ENCODE measurements at places on chromosomes 16 and 17.

DNA sequence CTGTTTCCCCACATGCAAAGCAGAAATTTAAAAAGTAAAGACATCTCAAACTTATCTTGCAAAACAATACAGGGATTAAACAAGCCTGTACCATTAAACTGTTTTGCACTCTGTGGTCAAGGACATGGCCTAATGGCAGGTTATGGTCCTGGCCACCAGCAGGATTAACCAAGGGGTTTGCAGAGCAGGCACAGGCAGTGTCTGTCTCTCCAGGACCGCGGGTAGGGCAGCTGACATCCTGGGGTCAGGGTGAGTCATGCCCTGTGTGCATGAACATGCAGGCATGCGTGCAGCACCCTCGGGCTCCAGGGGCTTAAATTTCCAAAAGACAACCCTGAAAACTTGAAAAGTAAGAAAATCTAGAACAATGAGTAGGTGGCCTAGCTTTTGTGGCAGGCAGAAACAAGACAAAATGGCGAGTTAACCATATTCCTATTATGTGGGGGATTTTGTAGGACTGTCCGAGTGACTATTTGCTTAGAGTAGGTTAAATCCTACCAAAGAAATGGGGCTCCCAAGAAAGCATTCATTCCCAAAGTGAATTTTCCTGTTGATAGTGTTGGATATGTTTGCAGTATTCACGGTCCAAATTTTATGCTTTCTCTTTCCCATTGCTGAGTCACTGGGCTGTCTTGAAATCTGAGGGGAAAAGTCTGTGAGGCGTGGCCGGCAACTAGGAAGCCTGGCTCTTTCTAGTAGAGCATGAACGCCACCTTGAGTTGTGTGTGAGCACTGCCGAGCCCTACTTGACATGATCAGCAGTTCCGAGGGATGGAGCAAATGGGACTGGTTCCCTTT, 158.4 kb upstream of the FAM20A start:
- peak; percentile 94 for DNase-seq

DNA sequence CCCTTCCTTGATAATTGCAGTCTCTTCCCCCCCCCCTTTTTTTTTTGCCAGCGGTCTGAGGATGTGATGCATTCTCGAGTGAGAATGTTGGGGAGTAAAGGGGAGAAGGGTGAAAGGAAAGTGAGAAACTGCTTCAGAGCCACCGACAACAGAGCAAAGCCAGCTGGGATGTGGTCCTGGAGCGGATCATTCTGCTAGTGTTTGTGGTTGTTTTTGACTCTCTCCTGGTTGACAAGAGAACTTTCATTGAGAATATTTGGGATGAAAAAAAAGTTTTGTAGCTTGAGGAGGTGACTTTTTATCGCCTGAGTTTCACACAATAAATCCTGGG, 1.3 kb downstream of the NF1 start:
- no peak for DNase-seq

GRCh38 chr17:14107889-14108288, 38.6 kb downstream of the COX10 start:
- no peak for DNase-seq

- DNase-seq, result peak; percentile 44
Observed at GRCh38 chr17:179781-180380, 1.6 kb downstream of the DOC2B start.

- DNase-seq, result no peak
Observed at GRCh38 chr17:66564992-66565465, 262.6 kb downstream of the PRKCA start.

GRCh38 chr17:77164483-77165091, 23.8 kb downstream of the SEC14L1 start:
- no peak for DNase-seq

GRCh38 chr17:51398128-51398525, 137.8 kb downstream of the UTP18 start:
- no peak for DNase-seq

DNA sequence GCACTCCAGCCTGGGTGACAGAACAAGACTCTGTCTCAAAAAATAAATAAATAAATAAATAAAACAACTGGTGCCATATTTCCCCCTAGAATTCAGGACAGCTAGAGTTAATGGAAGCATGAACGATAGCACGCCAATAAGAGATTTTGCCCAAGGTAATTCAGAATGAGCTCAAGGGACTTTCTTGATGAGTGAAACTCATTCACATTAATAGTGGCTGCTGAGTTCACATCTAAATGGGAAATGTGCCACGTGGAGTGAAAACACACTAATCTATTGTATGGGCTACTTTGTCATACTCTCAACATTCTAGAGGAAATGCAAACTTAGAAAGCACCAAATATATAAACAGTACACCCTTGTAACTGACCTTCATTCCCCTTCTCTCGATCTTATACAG, 47.4 kb upstream of the PSMD7 start:
- no peak for DNase-seq

DNA sequence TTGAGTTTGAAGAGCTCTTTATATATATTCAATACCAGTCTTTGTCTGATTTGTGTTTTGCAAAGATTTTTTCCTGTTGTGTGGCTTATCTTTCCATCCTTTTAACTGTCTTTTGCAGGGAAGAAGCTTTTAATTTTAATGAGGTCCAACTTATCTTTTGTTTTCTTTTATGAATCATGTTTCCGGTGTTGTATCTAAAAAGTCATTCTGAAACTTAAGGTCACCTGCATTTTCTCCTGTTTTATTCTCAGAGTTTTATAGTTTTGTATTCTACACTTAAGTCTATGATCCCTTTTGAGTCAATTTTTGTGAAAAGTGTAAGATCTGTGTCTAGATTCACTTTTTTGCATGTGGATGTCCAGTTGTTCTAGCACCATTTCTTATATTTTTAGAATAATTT, 24.6 kb upstream of the COX10 start:
- no peak for DNase-seq

DNA sequence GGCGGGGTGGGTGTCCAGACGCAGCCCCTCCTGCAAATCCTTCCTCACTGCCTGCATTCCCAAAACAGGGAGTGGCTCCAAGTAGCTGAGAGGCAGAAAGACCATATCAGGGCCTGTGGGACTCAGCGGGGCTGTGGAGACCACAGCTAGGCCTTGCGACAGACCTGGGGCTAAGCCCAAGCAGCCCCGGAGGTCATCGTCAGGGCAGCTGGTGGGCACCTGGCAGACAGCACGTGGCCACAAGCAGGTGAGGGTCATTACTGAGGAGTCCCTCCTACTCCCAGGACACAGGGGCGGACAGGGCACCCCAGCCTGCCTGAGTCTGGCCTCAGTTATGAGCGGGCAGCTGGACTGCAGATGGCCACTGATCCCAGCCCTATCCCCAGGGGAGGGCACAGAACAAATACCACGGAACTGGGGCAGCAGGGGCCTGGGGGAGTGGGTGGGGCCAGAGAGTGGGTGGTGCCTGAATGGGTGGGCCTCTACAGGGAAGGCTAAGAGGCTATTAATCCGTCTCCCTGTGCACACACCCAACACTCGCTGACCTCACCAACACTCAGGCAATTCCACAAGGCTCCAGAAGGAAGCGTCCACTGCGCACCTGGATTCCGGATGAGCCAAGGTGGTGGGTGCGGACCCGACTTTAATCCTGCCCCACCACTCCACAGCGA, 8.5 kb downstream of the HS3ST6 start:
- DNase-seq, result no peak

GRCh38 chr16:70738083-70738977, 52.5 kb upstream of the MTSS2 start:
- DNase-seq, result peak; percentile 49

DNA sequence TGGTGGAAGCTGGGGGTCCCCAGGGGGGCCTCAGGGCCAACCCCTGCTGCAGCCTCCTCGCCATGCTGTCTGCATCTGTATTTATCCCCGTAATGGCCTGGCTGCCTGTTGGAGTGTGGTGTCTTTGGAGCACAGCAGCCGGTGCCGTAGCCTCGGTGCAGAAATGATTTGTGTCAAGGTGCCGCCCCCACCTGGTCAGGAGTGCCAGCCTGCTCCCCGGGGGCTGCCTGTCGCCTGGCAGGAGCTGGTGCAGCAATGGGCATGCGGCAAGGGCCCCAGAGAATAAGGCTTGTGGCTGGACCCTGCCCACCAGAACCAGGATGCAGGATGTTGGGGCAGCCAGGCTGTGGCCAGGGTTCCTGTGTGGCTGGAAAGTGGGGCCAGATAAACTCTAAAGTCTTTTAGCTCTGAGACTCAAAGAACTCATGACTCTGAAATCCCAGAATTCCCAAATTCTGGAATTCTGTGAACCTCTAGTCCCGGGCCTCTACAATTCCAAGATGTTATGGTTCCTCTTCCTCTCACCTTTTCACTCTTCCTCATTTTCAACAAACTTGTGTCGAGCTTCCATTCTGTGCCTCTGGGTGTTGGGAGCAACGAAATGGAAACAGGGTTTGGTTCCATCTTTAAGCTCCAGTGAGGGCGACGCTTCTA, 5.9 kb downstream of the CPNE2 start:
- DNase-seq, result peak; percentile 15

DNA sequence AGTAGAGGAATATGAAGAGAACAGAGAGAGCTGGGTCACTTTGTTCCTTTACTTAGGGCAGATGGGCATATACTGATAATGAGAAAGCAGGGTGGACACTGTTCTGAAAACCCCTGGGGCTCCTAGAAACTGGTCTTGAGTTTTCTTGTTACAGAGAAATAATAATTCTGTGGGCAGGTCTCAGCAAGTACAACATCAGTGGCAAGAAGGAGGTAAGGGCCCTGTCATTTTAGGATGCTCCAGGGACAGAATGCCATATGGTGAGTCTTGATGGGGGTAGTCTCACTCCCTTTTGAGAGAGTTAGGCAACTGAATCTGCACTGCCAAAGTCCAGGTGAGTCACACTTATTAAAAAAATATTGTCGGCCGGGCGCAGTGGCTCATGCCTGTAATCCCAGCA, 102.3 kb downstream of the KCNJ2 start:
- DNase-seq, result no peak

DNA sequence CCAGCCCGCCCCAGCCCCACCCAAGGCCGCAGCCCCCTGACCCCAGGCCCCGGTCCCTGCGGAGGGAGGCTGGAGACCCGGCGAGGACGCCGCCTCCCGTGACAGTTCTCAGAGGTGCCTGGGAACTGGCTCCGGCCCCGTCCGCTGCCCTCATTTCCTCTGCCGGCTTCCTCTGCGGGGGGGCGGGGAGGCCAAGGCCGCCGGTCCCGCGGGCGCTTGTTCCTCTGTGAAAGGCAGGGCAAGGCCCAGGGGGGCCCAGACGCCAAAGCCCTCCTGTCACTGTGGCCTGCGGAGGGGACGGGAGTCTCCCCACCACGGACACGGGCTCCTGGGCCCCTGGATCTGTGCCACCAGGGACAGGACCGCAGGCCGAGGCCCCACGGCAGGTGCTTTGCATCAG, 5.0 kb upstream of the PVALEF start:
- peak; percentile 69 for DNase-seq

GRCh38 chr17:7703584-7704479, 1.2 kb upstream of the EFNB3 start:
- DNase-seq, result peak; percentile 56

All from body of pancreas (tissue), 4 donors.